ENCODE measurements at places on chromosomes 12 and 14. TPM values are rescaled to one million over a fixed set of nuclear protein-coding genes. Genes with fewer than 3 reads are reported as not detected.

Gene CYP46A1
- total RNA-seq = 2.0 TPM

Gene TBC1D30
- 1.5 TPM for total RNA-seq

Gene TPPP2
- not detected for total RNA-seq

Gene GYS2
- not detected for total RNA-seq

Gene PPP2R5E
- total RNA-seq = 19.9 TPM

Gene CACNA2D4
- 1.9 TPM for total RNA-seq

Gene PELI2
- 22.5 TPM for total RNA-seq

Gene LTBR
- total RNA-seq = 28.2 TPM

Gene CDKL1
- 54.4 TPM for total RNA-seq

Gene OTUB2
- total RNA-seq = 2.9 TPM

Gene B4GALNT1
- 1.7 TPM for total RNA-seq

Gene ALDH2
- 34.2 TPM for total RNA-seq

Gene MRPL42
- 40.7 TPM for total RNA-seq

Gene ARMH4
- total RNA-seq = 13.8 TPM

DNA sequence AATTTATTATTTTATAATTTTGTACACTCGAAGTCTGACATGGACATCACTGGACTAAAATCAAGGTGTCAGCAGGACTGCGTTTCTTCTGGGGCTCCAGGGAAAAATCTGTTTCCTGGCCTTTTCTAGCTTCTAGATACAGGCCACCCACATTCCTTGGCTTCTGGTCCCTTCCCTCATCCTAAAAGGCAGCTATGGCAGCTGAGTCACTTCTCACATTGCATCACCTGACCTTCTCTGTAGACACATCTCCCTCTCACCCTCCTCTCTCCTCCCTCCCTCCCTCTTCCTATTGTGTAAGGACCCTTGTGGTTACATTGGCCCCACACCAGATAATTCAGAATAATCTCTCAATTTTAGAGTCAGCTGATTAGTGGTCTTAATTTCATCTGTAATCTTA, 92.4 kb downstream of the RPS6KA5 start:
- no peak for DNase-seq

GRCh38 chr14:95494456-95494855, 22.0 kb downstream of the SYNE3 start:
- DNase-seq = no peak

GRCh38 chr14:56846970-56847930, 37.0 kb upstream of the OTX2 start:
- no peak for DNase-seq

DNA sequence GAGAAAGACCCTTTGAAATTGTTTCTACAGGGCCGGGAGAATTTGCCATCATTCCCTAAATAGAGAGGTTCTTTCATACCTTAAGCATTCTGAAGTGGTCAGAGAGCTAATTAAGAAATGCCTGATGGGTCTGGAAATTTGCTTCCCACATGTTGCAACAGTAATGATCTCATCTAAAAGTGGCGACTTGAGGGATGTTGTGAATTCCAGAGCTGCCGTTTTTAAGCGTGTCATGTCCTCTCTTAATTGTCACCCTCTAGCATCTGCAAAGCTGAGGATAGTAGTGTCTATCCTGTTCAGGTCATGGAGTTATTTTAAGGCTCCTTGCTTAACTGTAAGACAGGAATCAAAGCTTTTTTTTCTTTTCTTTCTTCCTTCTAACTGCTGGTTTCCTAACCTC, 60.4 kb downstream of the FOS start:
- DNase-seq = peak; percentile 33

DNA sequence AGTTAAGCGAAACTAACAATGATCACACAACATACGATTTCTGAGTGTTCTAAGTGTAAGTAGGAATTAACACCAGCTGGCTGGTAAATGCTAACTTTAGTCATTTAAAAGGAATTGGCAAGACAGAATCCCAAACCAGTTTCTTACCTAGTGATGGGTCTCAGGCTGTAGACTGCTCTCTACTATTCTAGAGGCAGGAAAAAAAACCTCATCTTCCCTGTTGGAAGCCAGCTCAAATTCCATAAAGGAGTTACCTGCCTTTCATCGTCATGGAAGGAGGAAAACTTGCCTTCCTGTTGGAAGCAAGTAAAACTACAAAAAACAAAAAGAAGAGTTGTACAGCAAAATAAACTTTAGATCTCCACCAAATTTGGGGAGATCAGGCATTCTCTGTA, 23.7 kb upstream of the SLC7A8 start:
- no peak for DNase-seq

- no peak for DNase-seq
These were observed 642.2 kb downstream of the DIO2 start for GRCh38 chr14:79569072-79569471.

DNA sequence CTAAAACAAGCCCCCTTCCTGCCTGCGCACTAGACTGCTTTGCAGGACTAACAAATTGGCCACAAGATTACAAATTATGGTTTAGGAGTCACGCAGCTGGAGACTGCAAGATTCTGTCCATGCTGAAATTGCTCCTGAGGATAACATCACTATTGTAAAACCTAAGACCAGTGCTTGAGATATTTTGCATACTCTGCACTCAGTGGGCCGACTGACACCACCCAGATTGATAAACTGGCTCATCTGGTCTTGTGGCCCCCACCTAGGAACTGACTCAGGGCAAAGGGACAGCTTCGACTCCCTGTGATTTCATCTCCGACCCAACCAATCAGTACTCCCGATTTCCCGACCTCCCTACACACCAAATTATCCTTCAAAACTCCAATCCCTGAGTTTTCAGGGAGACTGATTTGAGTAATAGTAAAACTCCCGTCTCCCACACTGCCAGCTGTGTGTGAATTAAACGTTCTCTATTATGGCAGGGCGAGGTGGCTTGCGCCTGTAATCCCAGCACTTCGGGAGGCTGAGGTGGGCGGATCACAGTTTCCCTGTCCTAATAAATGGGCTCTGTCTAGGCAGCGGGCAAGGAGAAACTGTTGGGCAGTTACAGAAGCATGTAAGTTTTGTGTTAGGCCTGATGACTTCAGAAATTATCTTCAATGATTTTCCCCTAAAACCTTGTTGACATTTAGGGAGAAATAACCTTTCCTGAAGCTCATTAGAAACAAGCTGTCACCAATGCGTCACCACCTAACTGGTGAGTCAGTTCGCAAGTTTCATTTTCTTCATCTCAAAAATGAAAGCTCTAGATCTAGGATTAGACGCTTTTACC, 5.3 kb upstream of the UBC start:
- no peak for DNase-seq

DNA sequence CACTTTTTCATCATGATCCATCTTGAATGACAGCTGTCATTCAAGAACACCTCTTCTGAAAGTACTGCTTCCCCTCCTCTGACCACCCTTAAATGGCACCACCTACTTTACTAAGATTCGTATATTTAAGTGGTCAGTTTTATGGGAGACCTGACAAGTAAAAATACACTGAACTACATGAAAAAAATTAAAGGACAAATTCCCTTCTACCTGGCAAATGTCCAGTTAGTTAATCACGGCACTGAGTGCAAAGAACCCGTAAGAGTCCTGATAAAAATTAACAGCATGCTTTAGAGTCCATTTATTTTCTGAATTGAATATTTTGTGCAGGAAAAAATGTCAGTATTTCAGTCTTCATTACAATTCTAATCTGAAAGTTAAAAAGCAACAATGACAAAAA, 48.7 kb downstream of the SETD3 start:
- DNase-seq = no peak

DNA sequence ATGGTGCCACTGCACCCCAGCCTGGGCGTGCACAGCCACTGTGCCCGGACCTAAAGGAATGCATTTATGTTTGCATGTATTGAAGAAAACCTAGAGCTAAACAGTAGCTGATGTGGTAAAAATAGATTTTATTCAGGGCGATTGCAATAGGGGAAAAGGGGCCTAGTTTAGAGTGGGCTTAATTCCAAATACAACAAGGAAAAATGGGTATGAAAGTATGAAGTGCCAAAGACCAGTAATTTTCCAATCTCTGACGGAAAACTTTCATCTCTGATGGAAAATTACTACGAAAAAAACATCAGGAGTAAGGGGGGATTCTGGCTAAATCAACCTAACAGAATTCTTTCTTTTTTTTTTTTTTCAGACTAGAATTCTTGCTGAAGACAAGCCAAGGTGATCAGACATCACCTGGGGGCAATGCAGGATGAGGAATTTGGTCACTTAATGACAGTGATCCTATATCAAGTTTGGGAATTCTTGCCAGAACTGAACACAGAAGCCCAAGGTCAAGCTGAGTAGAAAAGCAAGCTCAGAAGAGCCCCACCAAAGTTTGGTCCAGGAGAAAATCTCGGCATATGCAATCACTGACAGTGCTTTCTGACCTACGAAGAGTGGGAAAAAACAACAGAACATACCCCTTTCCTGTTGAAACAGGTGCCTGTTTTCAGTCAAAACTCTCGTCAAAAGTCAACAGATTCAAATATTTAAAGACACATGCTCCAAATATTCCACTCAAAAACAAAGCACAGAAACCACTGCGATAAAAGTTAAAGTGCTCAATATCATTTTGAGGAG, 13.7 kb upstream of the APOBEC1 start:
- no peak for DNase-seq

- no peak for DNase-seq
These were observed 17.7 kb upstream of the SFSWAP start for GRCh38 chr12:131693149-131693548.

GRCh38 chr12:25377469-25378177, 126.9 kb upstream of the KRAS start:
- no peak for DNase-seq

DNA sequence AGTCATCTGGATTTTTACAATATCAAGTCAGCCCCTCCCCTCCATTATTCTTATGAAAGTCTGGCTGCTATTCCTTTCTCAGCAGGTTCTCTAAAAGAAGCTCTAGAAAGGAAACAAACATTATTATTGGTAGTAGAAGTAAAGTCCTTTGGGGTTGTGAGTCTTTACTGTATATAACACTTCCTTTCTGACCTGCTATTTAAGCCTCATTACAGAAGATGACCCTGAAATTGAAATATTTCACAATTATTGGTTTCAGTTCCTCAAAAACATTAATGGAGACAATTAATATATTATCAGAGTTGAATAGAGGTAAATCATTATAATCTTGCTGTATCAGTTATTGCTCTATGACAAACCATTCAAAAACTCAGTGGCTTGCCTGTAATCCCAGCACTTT, 19.3 kb downstream of the PLEKHA5 start:
- DNase-seq = no peak

GRCh38 chr12:44507461-44507860, 368.7 kb downstream of the NELL2 start:
- DNase-seq = no peak

DNA sequence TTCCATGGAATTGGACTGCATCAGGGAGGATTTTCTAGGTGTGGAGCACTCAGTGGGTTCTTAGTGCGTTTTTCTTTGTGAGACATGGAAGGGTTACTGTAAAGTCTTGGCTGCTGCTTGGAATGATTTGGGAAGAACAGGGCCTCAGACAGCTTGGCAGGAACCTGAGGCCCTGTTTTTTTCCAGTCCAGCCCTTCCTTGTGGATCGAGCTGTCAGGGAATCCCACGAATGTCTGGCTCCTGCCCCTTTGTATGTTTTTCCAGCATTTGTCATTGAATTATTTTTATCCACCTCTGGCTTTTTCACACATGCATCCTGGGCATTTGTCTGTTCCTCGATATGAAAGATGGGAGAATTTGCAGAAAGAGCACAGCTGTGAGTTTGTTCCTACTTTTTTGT, 158.5 kb downstream of the TGFB3 start:
- DNase-seq = peak; percentile 48

- no peak for DNase-seq
These were observed 82.0 kb downstream of the VWF start for GRCh38 chr12:6042446-6042845.

GRCh38 chr14:51118993-51119392, 24.1 kb upstream of the TRIM9 start:
- no peak for DNase-seq

- no peak for DNase-seq
These were observed 713.3 kb downstream of the LRFN5 start for GRCh38 chr14:42319996-42320395.

DNA sequence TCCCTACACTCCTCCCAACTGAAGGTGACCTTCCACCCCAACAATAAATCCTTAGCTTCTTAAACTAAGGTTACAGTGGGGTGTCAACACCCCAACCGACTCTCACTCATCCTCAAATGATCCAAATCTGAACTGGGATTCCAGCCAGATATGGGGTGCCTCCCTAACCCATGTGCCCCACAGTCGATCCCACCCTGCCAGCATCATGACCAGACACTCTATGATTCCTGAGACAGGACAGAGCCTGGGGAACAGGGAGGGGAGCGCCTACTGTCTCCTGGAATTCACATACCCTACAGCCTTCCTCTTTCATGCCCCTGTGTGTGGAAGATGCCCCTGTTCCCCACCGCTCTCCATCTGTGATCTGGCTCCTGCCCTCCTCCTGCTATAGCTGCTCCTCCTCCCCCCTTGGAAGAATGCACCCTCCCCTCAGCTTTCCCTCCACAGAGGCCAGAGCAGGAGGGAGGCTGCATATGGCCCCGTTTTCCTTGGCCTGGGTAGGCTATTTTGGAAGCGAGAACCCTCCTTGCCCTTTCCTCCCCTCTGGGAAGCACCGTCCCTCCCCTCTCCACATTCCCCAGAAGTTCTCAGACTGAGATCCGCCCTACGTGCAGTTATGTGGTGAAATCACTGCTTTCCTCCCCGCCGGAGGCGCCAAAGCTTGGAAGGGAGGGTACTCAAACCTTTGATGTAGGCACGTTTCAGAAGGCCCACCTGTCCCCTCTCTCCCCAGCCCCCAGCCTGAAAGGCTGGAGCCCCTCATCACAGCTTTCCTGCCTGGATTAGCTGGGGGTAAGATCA, 48.0 kb downstream of the SMUG1 start:
- peak; percentile 96 for DNase-seq

- DNase-seq = no peak
These were observed 71.1 kb upstream of the CCDC60 start for GRCh38 chr12:119263466-119263865.

- no peak for DNase-seq
These were observed 72.5 kb upstream of the DUSP6 start for GRCh38 chr12:89424846-89425245.

DNA sequence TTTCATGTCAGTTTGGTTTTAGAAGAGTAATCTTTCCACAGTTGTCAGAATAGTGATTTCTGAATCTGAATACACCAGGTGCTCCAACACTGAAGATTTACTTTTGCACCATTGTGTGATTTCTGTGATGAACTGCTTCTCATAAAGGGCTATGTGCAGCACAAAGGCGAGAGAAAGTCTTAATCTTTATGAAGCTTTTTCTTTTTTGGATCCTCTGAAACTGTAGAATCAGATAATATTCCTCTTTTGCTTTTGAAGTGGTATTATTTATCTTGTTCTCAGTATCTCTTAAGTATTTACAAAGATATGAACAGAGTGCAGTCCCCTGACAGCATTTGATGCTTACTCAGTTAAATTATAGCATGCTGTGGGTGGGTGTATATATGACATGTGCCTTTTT, 207.8 kb downstream of the NAV3 start:
- no peak for DNase-seq

DNA sequence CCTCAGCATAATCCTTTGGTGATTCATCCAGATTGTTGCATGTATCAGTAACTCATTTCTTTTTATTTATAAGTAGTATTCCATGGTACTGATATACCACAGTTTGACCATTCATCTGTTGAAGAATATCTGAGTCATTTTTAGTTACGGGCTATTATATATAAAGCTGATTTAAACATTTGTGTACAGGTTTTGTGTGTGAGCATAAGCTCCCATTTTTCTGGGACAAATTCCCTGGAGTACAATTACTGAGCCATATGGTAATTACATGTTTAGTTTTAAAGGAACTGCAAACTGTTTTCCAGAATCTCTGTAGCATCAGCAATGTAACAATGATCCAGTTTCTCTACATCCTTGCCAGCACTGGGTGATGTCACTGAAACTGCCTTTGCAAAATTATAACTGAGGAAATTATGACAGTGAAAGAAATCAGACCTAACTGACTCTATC, 236.2 kb upstream of the KRR1 start:
- peak; percentile 80 for DNase-seq

Data from skin of body (tissue), 3 donors.